ENCODE measurements at places on chromosomes 3 and 15.

DNA sequence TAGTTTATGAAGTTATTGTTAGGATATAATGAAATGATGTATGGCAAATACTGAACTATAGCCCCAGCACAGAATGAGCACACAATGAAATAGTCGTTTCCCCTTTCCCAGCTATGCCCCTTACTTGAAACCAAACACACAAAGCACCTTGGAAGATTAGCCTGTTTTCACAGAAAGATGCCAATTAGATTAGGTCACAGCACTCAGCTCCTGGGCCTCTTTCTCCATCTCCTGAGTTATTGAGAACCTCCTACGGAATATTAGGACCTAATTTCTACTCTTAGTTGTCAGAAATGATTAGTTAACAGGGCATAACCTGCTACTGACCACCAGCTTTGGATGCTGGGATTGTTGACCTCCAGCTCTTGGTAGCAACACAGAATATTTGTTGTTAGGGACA, 269.4 kb upstream of the ROPN1 start:
- DNase-seq, result no peak

GRCh38 chr15:78992416-78993256, 47.8 kb upstream of the CTSH start:
- no peak for DNase-seq

DNA sequence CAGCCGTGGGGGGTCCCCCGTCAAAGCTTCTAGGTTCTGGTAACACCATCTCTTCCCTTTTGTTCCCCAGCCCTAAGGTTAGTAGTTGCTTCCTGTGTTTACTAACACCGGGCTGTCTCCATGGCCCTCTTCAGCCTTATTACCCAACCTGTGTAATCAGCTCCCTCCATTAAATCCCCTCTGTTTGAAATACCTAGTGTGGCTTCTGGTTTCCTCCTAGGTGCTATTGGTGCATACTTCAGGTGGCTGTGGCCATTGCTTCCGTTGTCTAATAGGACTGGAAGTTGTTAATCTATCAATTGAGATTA, 35.3 kb downstream of the MOBP start:
- DNase-seq, result no peak

- DNase-seq, result no peak
Measured at GRCh38 chr3:99865321-99865720, 47.7 kb downstream of the CMSS1 start.

- DNase-seq, result no peak
Measured at GRCh38 chr3:35594739-35595138, 44.6 kb upstream of the ARPP21 start.

- no peak for DNase-seq
Measured at GRCh38 chr3:66394753-66395249, 106.0 kb downstream of the LRIG1 start.

- peak; percentile 84 for DNase-seq
Measured at GRCh38 chr15:80970018-80970657, 19.5 kb downstream of the MESD start.

GRCh38 chr3:185328324-185329004, 34.5 kb upstream of the MAP3K13 start:
- peak; percentile 83 for DNase-seq

- no peak for DNase-seq
Measured at GRCh38 chr3:54535619-54536018, 392.2 kb downstream of the LRTM1 start.

DNA sequence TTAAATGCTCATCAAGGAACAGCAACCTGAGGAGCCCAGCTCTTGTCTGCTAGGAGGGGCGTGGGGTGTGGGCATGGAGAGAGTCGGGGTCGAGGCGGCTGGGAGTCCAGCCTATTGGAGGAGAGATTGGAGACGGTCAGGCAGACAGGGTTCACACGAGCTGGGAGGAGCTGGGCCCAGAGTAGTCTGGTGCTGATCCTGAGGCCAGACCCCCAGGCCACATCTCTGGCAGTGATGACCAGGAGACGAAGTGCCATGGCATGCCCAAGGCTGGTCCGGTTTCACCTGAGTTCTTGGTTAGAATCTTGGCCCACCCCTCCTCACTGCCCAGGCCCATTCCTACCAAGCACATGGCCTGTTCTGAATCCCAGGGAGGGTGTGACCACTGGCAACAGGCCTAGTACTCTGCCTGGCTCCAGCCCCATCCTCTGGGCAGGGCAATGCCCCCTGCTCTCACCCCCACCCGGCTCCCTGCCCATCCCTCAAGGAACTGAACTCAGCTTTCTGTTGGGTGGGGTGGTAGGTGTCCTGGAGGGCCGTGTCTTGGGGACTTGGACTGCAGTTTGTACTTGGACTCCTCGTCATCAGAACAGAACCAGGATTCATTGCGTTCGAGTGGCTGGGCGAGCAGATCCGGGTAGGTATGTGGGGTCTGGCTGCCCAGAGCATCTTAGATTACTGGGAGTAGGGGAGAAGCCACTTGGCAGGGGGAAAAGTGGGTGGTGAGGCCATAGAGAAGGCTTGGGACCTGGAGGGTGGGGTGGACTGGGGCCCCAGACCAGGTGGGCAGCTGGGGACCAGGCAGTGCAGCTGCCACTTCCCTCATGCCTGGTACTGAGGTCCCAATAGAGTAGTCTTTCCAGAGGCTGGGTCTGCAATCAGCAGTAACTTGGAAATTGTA, 20.8 kb downstream of the SLC28A1 start:
- DNase-seq, result no peak

- DNase-seq, result no peak
Measured at GRCh38 chr3:58646503-58646902, 20.1 kb downstream of the FAM3D start.

GRCh38 chr3:55307622-55308021, 179.5 kb downstream of the WNT5A start:
- no peak for DNase-seq

DNA sequence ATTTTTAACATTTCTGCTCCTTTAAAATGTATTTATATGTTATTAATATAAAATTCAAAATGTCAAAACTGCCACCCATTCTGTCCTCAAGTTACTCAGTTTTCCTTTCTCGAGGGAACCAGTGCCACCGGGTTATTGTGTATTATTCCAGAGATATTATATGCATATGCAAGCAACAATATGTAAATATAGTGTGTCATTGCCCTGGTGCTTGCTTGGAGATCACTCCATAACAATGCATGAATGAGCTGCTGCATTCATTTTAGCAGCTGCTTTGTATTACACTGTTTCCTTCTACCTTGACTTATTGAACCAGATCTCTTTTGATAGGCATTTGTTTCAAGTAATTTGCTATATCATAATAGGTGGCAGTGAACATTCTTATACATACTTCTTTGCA, 509.1 kb downstream of the MCTP2 start:
- DNase-seq, result no peak

- peak; percentile 34 for DNase-seq
Measured at GRCh38 chr3:58356054-58356453, 23.4 kb downstream of the PXK start.

DNA sequence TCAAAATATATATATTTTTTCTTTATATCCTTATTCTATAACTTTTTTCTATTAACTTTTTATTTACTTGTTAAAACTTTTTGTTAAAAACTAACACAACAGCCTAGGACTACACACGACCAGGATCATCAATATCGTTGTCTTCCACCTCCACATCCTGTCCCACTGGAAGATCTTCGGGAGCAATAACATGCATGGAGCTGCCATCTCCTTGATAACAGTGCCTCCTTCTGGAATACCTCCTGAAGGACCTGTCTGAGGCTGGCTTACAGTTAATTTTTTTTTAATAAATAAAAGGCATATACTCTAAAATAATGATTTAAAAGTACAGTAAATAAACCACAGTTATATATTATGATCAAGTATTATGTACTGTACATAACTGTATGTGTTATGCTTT, 58.9 kb downstream of the SFMBT1 start:
- no peak for DNase-seq

DNA sequence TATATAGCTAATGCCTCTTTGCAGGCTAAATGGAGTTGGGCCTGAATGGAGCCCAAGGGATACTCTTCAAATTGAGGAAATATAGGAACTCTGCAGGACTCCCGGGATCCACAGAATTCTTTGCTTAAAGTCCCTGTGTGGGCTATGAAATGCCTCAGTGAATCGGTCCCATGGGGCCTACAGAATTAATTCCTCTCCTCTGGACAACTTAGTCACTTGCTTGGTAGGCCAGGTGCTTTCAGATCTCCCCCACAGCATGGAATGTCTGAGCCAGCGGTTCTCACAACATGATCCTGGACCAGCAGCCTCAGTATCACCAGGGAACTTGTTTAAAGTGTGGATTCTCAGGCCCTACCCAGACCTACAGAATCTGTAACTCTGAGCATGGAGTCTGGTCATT, 15.1 kb upstream of the PRICKLE2 start:
- DNase-seq, result no peak

DNA sequence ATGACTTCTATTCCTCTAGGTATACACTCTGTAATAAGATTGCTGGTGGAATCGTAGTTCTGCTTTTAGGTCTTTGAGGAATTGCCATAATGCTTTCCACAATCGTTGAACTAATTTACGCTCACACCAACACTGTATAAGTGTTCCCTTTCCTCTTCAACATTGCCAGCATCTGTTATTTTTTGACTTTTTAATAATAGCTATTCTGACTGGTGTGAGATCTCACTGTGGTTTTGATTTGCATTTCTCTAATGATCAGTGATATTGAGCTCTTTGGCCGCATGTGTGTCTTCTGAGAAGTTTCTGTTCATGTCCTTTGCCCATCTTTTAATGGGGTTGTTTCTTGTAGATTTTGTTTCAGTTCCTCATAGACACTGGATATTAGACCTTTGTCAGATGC, 12.8 kb downstream of the NXPE3 start:
- no peak for DNase-seq

DNA sequence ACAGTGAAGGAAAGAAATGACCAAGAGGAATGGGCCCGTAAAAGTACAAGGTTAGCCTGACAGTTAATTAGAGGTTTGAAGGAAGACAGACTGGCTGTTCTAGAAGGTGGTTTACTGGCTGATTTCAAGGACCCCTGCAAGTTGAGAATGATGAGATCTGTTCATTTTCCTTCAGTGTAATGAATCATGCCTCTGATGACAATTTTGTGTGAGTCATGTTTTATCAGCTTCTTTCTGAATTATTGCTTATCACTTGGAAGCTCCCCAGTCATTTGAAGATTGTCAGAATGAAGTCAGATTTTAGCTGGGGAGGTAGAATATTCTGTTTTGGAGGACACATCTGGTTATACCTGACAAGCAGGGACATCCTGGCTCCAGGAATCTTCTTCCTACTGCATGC, 50.6 kb downstream of the DRD3 start:
- DNase-seq, result no peak

DNA sequence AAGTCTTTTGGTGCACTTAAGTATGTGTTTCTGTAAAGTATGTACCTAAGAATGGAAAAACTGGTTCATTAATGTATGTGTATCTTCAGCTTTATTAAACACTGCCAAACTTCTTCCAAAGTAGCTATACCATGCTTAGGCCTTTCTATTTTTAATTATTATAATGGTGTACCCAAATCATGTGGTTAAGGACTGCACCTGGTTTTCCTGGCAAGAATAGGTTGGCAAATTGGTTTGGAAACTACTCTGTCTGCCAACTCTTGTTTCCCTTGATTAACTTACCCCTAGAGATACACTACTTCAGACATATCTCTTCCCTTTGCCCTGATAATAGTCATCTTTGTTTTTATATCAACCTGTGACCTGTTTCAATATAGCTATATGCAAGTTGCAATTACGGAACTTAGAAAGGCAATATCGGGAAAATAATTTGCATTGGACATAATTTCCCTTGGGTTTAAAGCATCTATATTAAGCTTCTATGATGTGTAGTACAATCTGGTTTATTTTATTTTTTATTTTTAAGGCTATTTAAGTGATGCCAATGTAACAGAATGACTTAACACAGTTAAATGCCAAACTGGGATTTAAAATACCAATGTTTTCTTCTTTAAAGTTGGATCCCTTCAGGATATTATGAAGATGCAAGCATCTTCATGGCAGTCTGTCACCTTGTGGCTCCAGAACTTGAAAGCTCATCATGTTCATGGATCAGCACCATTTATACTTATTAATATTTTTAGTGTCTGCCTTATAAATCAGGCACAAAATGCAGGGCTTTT, 40.6 kb upstream of the TMEM108 start:
- no peak for DNase-seq

Measured in hepatocyte (in vitro differentiated cells).